Calu3 (cell line): ENCODE measurements at places on chromosomes 7 and 10. TPM values are rescaled to one million over a fixed set of nuclear protein-coding genes. Genes with fewer than 3 reads are reported as not detected.

GRCh38 chr10:132546567-132547420 lies 9.2 kb downstream of the INPP5A start:
- no peak for DNase-seq

GRCh38 chr7:21251151-21251800 lies 176.6 kb upstream of the SP4 start:
- DNase-seq = peak; percentile 24

- no peak for DNase-seq
Observed at GRCh38 chr7:37784015-37784414, 64.4 kb upstream of the NME8 start.

GRCh38 chr10:43963793-43964425 lies 315.2 kb upstream of the ZNF32 start:
- DNase-seq = no peak

GRCh38 chr10:11382187-11382586 lies 229.3 kb downstream of the USP6NL start:
- DNase-seq = no peak

DNA sequence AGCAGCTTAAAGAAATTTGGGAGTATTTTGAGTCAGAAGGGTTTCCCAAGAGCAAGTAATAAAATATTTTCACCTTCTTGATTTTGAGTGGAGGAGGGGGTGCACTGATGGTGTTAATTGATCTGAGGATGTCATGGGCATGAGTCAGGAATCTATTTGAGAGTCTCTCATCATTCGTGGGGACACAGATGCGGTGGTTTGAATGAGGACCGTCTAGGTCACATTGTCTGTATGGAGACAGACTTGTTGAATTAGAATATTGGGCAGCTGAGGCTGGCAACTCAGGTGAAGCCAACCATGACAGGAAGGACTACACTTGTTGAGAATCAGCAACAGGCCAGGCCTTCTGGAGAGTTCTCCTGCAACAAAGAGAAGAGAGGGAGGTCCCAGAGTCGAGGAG lies 127.0 kb downstream of the INSYN2A start:
- no peak for DNase-seq

Gene FGFBP3
- 1.9 and 2.1 TPM in 2 replicates for total RNA-seq

GRCh38 chr7:112162142-112162766 lies 43.9 kb downstream of the DOCK4 start:
- peak; percentile 11 for DNase-seq

- no peak for DNase-seq
Observed at GRCh38 chr10:124645467-124646095, 98.6 kb downstream of the FAM53B start.

Gene CEP55
- total RNA-seq = 46.9 and 52.2 TPM in 2 replicates

DNA sequence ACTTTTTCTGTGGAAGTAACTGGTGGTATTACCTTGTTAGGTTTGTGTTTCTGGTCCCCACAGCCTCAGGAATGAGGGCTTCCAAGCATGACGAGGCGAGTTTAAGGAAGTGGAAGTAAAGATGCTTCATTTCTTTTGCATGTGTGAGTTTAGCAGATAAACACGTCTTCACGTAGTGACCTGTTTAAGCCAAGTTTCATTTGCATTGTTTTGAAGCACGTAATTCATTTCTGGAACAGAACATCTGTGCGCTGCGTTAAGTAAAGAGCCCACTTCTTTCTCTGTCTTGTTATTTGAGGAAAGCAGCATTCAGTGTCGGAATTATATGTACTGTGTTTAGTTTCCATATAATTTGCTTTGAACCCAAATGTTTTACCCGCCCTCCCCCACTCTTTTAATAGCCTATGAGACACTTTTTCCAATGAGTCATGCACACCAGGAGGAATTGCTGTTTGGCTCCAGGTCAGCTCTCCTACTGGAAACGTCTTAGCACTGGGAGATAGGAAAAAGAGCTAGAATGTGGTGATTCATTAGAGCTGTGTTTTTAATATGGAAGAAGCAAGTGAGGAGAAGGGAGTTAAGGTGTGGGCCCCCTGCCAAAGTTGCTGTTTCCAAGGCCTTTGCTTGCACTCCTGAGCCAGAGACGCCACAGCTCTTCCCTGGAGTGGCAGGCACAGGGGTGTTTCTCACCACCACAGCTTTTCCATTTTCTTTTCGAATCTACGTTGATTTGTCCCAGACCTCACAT lies 36.7 kb downstream of the BTBD16 start:
- DNase-seq = peak; percentile 37
